ENCODE measurements at places on chromosomes 2 and 18.

DNA sequence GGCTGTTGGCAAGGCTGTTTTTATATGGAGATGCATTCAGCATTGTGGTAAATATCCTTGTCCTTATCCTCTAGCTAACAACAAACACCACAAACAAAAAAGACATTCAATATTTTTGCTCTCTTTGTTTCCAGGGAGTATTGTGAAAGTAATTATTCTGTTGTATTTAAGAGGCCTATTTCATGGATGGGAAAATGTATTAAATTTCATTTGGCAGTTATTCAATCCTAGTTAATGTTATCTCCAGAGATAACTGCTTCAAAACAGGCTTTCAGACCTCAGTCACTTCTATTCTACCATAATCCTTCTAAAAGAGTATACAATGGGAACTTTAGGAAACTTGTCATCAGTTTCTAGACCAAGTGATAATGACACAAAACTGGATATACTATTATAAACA lies 280.5 kb upstream of the CCDC68 start:
- H3K4me1 ChIP-seq: peaks cover 16% of the 10 kb centered on the region
- no peaks in the 10 kb centered on the region for H3K27me3 ChIP-seq
- no peak for DNase-seq
- peaks cover 45% of the 10 kb centered on the region for H3K36me3 ChIP-seq

DNA sequence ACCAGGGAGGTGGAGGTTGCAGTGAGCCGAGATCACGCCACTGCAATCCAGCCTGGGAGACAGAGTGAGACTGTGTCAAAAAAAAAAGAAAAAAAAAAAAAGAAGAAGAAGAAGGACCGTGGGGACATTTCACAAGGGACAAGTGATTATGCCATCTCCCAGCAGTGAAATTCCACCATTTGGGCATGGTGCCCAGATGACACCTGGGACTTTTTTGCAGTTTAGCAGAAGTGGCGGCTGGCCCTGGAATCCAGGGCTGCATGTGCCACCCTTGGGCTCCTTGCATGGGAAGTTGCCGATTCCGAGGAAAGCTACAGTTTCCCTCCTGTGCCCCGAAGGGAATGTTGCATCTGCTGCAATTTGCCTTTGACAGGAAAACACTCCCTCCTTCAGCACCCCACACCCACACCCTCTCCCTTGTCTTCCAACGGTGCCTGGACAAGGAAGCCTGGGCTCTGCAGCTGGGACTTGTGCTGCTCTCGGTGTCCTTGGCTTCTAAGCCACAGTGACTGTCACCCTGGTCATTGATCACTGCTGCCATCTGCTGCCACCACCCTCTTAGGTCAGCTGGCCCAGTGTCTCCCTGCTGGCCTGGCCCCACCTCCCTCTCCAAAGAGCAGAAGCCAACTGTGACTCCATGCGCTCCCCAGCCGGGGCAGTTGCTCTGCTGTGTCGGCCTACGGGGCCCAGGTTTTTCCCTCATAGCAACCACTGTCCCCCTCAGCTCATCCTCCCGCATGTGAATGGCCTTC lies 56.4 kb upstream of the LRRC30 start:
- H3K27me3 ChIP-seq: no peaks in the 10 kb centered on the region
- H3K4me1 ChIP-seq: peaks cover 19% of the 10 kb centered on the region
- H3K4me3 ChIP-seq: no peak overlapping the region
- no peaks in the 10 kb centered on the region for H3K36me3 ChIP-seq

GRCh38 chr18:30150586-30151250 lies 891.8 kb downstream of the DSC3 start:
- H3K4me3 ChIP-seq: no peak overlapping the region
- no peaks in the 10 kb centered on the region for H3K27me3 ChIP-seq
- DNase-seq: no peak
- no peaks in the 10 kb centered on the region for H3K36me3 ChIP-seq
- H3K27ac ChIP-seq: no peak overlapping the region
- no peaks in the 10 kb centered on the region for H3K4me1 ChIP-seq

DNA sequence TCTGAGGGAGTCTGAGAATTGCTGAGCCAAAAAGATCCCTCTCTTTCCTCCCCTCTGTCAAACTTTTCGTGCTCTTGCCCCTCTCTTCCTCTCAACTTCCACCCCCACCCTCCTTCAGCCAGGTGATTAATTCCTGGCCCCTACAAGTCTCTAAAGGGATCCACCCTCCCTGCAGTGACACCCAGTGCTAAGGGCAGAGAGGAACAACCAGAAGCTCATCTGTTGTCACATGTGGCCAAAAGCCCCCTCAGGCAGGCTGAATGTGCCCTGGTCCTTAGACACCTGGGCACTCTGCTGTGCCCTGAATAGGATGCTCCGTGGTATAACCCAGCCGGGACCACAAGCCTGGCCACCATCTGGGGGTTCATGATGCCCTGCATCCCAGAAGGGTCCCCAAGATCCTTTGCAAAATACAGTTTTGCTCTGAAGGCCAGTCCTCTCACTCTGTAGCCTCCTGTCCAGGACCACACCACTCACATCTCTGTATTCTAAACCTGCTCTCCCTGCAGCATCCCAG lies 234.4 kb downstream of the BCL11A start:
- H3K4me3 ChIP-seq: no peak overlapping the region
- H3K27ac ChIP-seq: no peak overlapping the region
- peaks cover 44% of the 10 kb centered on the region for H3K27me3 ChIP-seq
- no peaks in the 10 kb centered on the region for H3K36me3 ChIP-seq

GRCh38 chr2:120769076-120769786 lies 33.6 kb downstream of the GLI2 start:
- H3K27ac ChIP-seq: no peak overlapping the region
- H3K4me1 ChIP-seq: peaks cover 87% of the 10 kb centered on the region
- no peak overlapping the region for H3K4me3 ChIP-seq
- peak; percentile 1 for DNase-seq
- H3K27me3 ChIP-seq: peaks cover 10% of the 10 kb centered on the region
- H3K36me3 ChIP-seq: no peaks in the 10 kb centered on the region

DNA sequence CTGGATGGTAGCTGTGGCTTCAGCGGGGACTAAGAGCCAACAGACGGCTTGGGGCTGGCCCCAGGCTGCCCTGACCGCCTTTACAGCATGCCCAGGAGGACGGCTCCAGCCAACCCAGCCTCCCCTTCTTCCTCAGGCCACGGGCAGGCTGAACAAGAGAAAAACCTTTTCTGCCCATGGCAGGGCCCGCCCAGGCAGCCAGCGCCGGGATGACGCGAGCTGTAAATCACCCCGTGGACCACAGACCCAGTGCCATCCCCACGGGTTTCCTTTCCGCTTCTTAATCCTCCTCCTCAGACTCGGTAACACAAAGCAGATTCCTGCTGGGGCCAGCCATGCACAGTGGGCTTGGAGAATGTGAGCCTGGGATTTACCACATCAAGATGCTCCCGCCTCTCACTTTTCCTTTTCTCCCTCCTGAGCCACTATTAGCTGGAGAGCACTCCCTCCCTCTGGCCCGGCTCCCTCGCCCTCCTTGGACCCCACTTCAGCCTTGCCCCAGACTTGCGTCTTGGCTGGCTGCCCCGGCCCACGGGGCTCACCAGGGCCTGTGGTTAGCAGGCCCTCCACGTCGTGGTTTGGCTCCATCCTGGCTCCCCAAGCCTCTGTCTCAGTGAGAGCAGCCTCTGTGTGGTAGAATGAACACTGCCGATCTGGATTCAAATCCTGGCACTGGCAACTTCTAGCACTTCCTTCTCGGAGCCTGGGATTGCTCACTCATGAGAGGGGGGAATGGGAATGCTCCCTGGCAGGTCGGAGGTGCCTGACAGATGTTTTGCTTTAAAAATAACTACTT lies 31.4 kb downstream of the ATOH8 start:
- H3K36me3 ChIP-seq: no peaks in the 10 kb centered on the region
- H3K27me3 ChIP-seq: peaks cover 7% of the 10 kb centered on the region
- peak; percentile 36 for DNase-seq
- peaks cover 37% of the 10 kb centered on the region for H3K4me1 ChIP-seq

- peaks cover 14% of the 10 kb centered on the region for H3K36me3 ChIP-seq
- no peak overlapping the region for H3K27ac ChIP-seq
- no peak overlapping the region for H3K4me3 ChIP-seq
- peaks cover 3% of the 10 kb centered on the region for H3K27me3 ChIP-seq
Measured at GRCh38 chr2:25397777-25398176, 56.1 kb upstream of the DNMT3A start.

DNA sequence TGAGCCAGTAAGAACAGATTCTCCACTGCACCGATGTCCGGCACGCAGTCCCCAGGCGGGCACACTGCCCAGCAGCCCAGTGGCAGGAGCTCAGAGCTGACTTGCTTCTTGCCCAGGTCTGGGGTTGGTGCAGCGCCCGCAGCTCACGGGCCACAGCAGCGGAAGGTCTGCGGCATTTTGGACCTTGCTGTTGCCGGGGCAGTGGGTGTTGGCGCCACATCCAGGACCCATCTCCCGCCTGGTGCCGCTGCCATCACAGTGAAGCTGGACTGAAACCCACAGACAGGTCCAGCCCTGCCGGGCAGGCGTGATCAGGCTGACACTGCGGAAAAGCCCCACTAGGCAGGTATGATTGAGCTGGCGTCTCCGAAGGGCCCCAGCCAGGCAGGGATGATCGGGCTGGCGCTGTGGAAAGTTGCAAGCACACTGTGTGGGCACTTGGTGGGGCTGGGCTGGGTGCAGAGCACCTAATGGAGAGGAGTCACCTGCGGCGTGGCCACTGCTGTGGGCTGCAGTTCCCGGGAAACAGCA lies 75.5 kb downstream of the SLC66A2 start:
- peaks cover 49% of the 10 kb centered on the region for H3K4me1 ChIP-seq
- H3K27me3 ChIP-seq: peaks cover 10% of the 10 kb centered on the region
- H3K27ac ChIP-seq: no peak overlapping the region
- H3K36me3 ChIP-seq: peaks cover 6% of the 10 kb centered on the region

GRCh38 chr2:47155091-47155876 lies at the start of gene STPG4:
STPG4 (minus strand) TSS chr2:47155308; CDS start chr2:47155251, 57 bp downstream.
- no peaks in the 10 kb centered on the region for H3K27me3 ChIP-seq
- H3K4me3 ChIP-seq: no peak within 1 kb of the TSS
- H3K36me3 ChIP-seq: peaks cover 35% of the 10 kb centered on the region
- H3K27ac ChIP-seq: peak within 1 kb of the TSS; percentile 70

GRCh38 chr18:57121542-57122112 lies 25.3 kb upstream of the BOD1L2 start:
- peaks cover 22% of the 10 kb centered on the region for H3K4me1 ChIP-seq
- no peaks in the 10 kb centered on the region for H3K36me3 ChIP-seq
- H3K4me3 ChIP-seq: peak overlapping the region; percentile 74
- DNase-seq: peak; percentile 68
- H3K27me3 ChIP-seq: peaks cover 43% of the 10 kb centered on the region

DNA sequence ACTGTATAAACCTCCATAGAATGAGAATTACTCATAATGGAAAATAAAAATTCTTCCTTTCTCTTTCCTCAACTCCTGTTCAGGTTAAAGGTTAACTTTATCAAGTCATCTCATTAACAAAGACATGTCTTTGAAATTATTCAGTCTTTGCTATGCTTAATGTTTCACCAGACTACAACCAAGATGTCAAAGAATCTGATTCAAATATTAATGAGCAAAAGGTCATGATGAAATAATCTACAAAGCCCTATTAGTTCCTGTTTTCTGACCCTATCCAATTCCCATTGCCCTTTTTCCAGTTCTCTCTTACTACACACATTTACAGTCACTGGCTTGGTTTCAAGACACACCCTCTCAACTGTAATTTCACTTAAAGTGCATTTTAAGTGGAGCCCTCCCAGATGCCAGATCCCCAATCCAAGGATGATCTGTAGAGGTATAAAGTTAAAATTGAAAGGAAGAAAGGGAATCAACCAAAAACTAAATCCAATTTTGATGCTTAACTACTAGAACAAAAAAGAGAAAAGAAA lies 246.9 kb upstream of the CYP26B1 start:
- no peaks in the 10 kb centered on the region for H3K4me1 ChIP-seq
- H3K36me3 ChIP-seq: peaks cover 7% of the 10 kb centered on the region
- H3K27me3 ChIP-seq: no peaks in the 10 kb centered on the region

GRCh38 chr18:6327485-6327884 lies 87.2 kb downstream of the L3MBTL4 start:
- H3K36me3 ChIP-seq: no peaks in the 10 kb centered on the region
- no peak for DNase-seq
- H3K4me1 ChIP-seq: no peaks in the 10 kb centered on the region
- H3K4me3 ChIP-seq: no peak overlapping the region

DNA sequence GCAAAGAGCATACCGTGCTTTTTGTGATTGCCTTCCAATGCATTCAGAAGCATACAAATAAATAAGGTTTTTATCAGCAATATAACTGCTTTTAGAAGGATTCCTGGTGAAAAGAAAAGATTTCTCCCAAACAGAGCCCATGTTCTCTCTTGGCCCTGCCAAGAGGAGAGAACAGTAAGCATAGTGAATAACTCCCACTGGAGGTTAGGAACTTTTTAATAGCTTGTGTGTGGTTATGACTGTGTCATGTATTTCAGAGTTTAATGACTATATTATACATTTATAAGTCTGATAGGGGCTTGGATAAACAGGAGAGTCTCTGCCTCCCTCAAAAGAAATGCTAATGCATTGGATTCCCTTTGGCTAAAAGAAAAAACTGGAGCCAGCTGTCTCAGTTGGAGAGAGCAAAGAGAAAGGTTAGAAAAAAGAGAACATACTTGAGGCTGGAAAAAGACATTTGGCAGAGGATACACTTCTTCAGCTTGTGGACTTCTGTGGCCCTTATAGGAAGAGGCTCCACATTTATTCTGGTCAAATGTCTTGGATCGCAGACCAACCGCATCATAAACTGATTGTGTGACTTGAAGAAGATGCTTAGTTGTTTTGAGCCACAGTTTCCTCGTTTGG lies 63.0 kb upstream of the SPRED2 start:
- no peak overlapping the region for H3K4me3 ChIP-seq
- no peak overlapping the region for H3K27ac ChIP-seq
- no peaks in the 10 kb centered on the region for H3K36me3 ChIP-seq
- DNase-seq: no peak
- peaks cover 4% of the 10 kb centered on the region for H3K27me3 ChIP-seq
- peaks cover 6% of the 10 kb centered on the region for H3K4me1 ChIP-seq

DNA sequence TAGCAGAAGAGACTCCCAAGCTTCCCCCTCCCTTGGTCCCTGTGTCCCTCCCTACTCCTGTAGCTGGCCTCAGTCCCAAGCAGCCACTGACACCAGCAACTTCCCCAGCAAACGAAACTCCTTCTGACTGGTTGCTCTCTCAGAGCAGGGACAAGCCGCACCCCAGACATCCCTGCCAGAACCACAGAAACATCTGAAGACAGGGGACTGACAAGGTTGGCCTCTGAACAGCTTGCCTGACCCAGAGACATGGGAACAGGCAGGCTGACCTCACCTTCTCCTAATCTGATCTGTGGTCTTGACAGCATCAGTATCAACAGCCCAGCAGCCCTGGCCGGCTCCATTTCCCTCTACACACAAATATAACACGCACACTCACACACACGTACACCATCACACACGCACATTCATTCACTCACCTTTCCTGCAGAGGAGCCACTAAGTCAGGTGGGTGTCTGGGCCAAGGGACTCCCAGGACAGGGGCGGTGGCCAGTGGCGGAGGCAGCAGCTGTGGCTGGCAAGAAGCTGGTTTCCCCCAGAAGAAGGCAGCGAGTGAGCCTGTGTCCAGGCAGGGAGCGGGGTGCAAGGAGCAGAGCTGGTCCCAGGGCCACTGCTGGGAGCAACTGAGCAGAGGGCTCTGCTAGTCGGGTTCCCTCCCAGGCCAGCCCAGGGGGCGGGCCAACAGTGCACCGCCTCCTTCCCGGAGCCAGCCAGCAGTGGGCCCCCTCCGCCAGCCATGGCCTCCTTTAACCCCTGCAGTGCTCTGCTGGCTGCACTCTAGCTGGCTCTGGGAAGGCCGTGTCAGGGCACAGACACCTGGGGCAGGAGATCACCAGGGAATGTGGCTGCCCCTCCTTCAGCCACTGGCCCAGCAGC lies 59.1 kb downstream of the TNS1 start:
- peaks cover 73% of the 10 kb centered on the region for H3K4me1 ChIP-seq
- peak overlapping the region; percentile 60 for H3K4me3 ChIP-seq
- H3K27me3 ChIP-seq: peaks cover 17% of the 10 kb centered on the region

Measured in nephron progenitor cell (in vitro differentiated cells).